ENCODE measurements at places on chromosomes 5 and 9.
A peak's percentile ranks its signal among the peaks of the same experiment; 100 is the strongest.

- no peak for DNase-seq
Measured at GRCh38 chr5:103360475-103360874, 101.9 kb downstream of the MACIR start.

GRCh38 chr5:63135291-63135690 is 556.7 kb downstream of the LRRC70 start:
- DNase-seq, result no peak

DNA sequence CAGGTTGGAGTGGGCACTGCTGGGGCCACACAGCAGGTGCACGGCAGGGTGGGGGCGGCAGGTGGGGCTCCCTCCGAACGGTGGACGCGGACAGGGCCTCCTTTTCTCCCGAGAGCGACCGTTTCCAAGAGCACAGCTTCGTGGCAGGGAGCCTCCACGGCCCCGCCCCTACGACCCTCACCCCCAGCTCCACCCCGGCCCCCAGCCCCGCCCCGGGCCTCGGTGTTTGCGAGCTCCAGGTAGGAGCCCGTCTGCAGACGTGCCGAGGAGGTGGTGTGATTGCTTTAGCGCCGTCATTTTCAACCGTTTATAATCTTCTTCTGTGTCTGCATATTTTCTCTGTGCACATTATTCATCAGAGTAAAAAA is 8.8 kb downstream of the GRIN1 start:
- DNase-seq, result no peak

- peak; percentile 93 for DNase-seq
Measured at GRCh38 chr5:157390551-157391297, 69.3 kb upstream of the NIPAL4 start.

- no peak for DNase-seq
Measured at GRCh38 chr5:3218916-3219650, 376.5 kb upstream of the IRX1 start.

- DNase-seq, result no peak
Measured at GRCh38 chr5:113089653-113090335, 113.2 kb downstream of the DCP2 start.

DNA sequence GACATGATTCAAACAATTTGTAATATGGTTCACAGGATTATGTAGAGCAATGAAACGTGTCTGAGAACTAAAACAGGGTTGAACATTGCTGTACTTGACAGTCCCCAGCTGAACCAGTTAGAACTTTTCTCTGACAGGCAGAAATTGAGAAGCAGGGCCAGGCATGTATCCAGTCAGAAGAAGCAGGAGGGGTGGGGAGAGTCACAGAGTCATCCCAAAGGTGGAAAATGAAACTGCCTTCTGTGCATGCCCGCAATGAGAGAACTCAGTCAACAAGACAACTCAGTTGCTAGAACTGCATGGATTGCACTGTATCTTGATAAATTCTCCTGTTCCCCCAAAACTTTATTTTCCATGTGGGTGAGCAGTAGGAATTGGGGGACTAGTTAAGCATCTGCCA is 72.9 kb upstream of the PRLR start:
- DNase-seq, result no peak

GRCh38 chr5:129460672-129460935 is 506 bp downstream of the ADAMTS19 start:
- DNase-seq, result no peak

GRCh38 chr5:4191703-4192102 is 596.1 kb downstream of the IRX1 start:
- DNase-seq, result no peak

DNA sequence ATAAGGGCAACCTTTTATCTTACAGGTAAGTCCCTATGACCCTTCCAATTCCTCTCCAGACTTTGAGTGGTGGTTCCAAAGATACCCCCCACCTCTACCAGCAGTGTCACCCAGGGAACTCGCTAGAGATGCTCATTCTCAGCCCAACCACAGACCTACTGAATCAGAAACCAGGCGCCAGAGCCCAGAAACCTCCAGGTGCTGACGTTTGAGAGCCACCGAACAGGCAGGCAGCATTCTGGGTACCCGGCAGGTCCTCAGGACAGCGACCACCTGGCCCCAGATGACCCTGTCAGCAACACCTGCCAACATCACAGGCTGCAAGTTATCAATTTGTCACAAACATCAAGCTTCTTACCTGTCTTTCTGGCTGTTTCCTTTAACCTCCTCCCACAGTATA is 19.5 kb downstream of the RAPGEF1 start:
- DNase-seq, result no peak

DNA sequence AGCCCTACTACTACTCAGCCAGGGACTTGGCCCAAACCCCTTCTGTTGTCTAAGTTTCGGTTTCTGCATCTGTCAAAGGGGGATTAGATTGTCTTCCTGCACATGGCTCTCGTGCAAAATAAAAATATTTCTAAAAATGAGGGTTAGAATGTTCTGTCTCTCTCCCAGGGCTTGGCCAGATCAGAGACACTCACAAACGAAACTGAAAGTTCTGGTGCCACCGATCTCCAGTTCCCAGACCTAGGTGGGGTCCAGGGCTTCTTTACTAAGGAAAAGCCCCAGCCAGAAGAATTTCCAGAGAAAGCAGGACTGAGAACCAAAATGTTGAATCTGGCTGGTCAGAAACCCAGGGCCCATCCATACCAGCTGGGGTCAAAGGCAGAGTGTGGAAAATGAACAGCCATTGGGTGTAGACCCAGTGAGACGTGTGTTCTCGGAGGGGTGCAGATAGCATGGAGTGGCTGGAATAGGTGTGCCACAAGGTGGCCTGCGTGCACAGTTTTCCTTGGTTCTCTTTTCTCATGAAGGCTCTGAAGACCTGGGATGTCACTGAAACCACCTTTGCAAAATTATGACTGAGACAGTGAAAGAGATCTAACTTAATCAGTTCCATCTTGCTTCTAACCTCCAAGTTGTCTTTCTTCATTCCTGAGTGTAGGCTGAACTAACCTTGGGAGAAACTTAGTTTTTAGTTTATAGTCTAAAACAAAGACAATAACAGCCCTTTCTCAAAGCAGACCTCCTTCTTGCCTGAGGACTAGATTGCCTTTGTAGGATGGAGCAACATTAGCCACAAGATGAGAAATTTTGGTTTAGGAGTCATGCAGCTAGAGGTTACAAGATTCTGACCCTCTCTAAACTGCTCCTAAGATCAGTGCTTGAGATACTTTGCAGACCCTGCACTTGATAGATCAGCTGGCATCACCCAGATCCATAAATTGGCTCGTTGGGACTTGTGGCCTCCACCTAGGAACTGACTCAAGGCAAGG is 2.3 kb upstream of the SLC23A1 start:
- DNase-seq, result no peak

DNA sequence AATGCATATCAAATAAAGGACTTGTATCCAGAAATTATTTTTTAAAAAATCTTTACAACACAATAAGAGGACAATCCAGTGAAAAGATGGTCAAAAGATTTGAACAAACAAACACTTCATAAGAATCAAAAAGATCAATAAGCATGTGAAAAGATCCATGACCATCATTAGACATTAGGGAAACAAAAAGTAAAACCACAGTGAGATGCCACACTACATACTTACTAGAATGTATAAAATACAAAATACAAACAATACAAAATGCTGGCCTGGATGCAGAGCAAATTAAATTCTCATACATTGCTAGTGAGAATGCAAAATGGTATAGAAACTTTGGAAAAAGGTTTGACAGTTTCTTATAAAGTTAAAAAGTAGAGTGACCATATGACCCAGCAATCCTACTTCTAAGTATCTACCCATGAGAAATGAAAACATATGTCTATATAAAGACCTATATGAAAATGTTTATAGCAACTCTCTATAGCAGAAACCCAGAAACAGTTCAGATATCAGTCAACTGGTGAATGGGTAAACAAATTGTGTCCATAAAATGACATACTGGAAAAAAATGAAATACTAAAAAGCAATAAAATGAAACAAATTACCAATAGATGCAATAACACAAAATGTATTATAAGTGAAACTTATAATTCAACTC is 426.1 kb downstream of the RAB3C start:
- DNase-seq, result no peak

DNA sequence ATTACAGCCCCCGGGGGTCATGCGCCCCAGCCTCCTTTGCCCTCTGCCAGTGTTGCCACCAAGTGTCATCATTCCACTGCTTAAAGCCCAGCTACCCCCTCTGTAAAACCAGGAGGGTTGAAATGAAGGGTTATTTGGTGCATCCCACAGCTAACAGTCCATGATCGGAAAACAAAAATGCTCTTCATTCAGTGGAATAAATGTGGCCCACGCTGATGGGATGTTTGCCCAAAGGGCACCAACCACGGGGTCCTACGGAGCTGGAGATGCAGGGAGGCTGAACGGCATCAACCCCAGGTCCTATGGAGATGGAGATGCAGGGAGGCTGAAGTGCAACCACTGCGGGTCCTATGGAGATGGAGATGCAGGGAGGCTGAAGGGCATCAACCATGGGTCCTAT is 218.5 kb upstream of the IRX1 start:
- DNase-seq, result no peak

- no peak for DNase-seq
Measured at GRCh38 chr9:136578626-136578914, 32.7 kb upstream of the NOTCH1 start.

DNA sequence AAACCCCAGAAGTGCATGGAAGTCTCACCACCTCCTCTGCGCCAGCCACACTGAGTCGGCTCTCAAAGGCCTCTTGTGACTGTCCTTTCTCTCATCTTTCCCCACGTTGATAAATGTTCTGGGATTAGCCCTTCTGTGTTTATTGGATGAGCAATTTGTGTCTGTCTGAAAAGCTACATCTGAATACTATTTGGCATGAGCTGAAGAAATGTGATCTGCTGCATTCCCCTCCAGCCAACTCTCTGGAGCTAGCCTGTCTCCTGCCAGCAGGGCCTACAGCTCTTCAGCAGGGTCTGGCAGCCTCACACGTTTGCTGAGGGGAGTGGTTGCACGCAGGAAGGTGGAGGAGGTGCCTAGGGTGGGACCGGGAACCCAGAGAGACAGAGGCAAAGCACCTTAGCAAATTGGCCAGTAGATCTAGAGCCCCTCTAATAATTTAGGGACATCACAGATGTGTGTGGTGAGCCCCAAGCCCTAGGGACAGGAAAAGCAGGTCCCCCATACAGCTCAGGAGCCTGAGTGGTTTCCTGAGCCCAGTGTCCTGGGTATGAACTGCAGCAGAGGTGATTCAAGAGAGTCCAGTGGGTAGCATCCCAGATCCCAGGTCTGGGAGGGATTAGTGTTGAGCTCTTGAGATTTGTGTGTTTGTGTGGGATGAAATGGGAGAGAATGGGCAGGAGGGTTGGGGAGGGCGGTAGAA is 20.5 kb upstream of the B4GALT1 start:
- DNase-seq, result no peak

- peak; percentile 13 for DNase-seq
Measured at GRCh38 chr9:91500509-91501014, 76.9 kb upstream of the NFIL3 start.

- DNase-seq, result no peak
Measured at GRCh38 chr9:125260561-125260960, 1.1 kb upstream of the GAPVD1 start.

DNA sequence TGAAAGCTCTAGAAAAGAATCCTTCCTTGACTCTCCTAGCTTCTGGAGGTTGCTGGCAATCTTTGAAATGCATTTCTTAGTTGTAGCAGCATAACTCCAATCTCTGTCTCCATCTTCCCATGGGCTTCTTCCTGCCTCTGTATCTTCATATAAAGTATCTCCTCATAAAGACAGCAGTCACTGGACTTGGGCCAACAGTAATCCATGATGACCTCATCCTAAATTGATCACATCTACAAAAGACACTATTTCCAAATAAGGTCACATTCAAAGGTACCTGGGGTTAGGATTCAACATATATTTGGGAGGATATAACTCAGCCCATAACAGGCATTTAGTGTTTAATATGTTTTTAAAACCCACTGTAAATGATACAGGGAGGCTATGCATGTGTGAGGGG is 123.3 kb downstream of the MLLT3 start:
- DNase-seq, result no peak

- no peak for DNase-seq
Measured at GRCh38 chr5:99879791-99880511, 655.2 kb upstream of the FAM174A start.

- no peak for DNase-seq
Measured at GRCh38 chr5:18299166-18299565, 664.9 kb downstream of the TAF11L14 start.

DNA sequence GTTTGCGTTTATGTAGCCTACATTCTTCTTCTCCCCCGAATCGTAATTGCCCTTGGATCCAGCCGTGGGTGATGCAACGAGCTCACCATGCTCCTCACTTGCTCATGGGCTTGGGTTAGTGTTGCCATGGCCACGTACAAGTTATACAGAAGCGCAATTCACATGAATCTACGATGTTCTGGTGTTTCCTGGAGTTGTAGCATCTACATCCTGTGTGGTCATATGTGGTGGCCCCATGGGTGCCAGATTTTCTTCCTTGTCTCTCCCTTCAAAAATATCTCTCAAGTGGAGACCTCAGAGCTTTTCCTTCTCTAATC is 115.3 kb downstream of the TLE4 start:
- DNase-seq, result no peak

DNA sequence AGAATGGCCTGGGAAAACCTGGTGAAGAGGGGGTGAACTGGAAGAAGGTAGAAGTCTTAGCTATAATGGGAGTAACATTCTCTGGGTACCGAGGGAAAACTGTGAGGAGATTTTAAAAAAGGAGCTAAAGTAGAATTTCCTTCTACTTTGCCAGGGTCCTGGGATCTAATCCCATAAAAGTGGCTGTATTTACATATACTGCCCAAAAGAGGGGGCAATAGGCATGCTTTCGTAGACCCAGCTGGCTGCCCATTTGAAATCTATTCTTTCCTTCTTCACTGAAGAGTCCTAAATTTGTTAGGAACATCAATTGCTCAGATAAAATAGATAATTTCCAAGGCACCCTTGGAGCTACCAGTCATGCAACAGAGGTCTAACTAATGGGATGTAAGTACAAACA is 159.2 kb downstream of the CDC42SE2 start:
- peak; percentile 14 for DNase-seq

- DNase-seq, result no peak
Measured at GRCh38 chr9:83267741-83268140, 204.8 kb upstream of the RASEF start.

GRCh38 chr5:89844548-89844947 is 565.0 kb downstream of the CETN3 start:
- DNase-seq, result no peak

- no peak for DNase-seq
Measured at GRCh38 chr9:108933231-108933717, 650 bp downstream of the ELP1 start.

DNA sequence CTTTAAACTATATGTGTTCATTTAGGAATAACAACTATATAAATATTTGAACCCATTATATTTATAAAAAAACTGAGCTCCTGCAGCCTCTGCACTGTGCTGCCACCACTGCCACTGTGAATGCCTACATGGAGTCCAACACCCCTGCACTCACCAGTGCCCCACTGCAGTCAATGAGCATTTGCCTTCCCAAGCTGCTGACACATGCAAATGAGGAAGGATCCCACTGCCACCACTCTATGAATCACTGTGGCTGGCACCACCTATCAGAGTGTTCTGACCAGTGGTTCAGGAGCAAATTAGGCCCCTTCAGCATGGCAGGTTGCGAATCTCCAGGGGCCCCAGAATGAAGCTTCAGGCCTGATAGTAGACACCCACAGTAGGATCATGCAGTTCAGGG is 9.1 kb downstream of the IFNA5 start:
- DNase-seq, result no peak

- no peak for DNase-seq
Measured at GRCh38 chr5:6458833-6459232, 10.2 kb downstream of the UBE2QL1 start.

- DNase-seq, result no peak
Measured at GRCh38 chr9:76369583-76369982, 24.6 kb downstream of the RFK start.

Measured in kidney capillary endothelial cell (primary cell).